CD4-positive, alpha-beta T cell (primary cell): ENCODE measurements at places on chromosomes 2 and 18. TPM values are rescaled to one million over a fixed set of nuclear protein-coding genes. Genes with fewer than 3 reads are reported as not detected.

- no peak for DNase-seq
Measured at GRCh38 chr2:237139123-237139675, 53.5 kb downstream of the COPS8 start.

GRCh38 chr18:44899832-44900231 lies 219.1 kb downstream of the SETBP1 start:
- no peak for DNase-seq

DNA sequence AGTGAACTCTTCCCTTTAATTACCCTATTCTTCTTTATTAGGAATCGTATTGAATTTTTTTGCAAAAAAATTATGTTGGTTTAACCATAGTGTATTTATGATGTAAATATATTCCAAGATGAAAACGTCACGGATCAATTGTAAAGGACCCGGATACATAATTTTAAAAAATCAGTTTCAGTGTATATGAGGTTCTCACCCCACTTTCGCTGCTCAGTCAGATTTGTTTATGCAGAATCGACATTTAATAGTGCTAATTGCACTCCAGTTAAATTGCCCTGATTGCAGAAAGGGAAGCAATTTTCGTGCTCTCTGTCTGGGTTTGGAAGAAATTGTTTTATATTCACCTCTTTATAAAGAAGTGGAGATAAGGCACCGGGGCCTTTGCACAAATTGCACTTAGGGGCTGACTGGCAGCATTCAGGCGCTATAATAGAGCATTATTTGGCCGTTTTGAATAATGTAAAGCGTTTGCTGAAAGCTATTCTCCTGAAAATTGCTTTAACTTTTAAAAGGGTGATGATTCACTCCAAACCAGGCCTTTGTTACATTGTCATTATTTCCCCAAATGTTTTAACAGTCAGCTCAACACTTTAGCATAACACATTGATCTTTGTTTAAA lies 3.0 kb upstream of the SP9 start:
- no peak for DNase-seq

GRCh38 chr2:104744537-104744936 lies 109.4 kb upstream of the POU3F3 start:
- DNase-seq: no peak

RAX gene
- total RNA-seq: not detected

DNA sequence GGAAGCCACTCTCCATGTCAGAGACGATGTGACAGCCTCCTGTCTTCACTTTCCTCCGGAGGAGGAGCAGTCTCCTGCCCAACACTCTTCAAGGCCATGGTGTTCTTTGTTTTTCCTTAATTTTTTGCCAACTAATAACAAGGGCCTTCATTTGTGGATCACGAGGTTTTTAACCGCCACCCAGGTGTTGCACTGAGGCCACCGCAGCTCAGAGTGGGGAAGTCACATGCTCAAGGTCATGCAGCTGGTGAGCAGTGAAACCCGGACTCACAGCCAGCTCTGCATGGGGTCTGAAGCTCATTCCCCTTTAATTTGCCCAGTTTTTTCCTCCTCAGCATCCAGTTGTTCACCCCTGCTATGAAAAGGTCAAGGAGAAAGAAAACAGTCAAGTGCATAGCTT lies 19.6 kb downstream of the ENOSF1 start:
- DNase-seq: no peak

- DNase-seq: no peak
Measured at GRCh38 chr2:118699447-118700175, 147.8 kb downstream of the EN1 start.

GRCh38 chr2:236117861-236118269 lies 50.3 kb downstream of the GBX2 start:
- DNase-seq: no peak

DNA sequence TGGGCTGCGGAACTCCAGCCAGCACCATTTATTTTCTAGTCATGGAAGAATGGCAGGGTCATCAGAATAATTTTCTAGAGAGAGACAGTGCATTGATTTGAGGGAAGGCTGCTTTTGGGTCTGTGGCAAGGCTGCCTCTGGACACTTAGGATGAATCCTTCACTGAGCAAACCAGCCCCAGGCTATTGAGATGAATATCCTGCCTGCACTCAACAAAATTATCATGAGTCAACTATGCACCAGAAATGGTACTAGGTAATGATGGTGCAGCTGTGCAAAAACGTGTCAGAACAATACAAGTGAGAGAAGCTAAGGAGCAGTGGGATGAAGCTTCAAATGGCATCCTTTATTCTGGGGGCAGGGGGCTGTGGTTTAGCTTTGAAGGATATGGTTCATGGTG lies 115.8 kb downstream of the SPHKAP start:
- DNase-seq: no peak

ELOA2 gene
- not detected for total RNA-seq

DNA sequence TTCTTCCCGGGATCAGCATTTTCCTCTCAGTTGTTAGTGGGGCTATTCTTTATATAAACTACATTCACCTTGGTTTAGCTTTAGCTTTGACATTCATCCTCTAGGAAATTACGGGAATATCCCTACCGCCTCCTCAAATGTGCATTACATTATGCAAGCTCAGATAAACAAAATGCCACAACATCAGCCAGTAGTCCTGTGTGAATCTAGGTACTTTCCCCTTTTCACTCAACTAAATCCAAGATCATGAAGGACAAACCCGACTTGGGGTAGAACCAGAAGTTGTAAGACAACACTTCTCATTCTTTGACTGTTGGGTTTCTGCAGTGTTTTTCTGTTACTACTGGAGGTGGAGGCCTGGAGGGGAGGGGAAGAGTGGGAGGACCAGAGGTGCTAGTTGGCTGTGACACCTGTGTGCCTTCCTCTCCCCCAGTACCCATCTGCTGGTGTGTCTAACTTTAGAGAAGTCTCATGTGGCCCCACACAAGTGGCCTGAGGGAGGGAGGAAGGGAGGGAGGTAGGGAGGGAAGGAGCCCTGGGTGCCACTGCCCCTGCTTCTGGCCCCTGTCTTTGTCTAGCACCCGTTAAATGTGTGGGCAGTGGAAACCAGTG lies 84.8 kb upstream of the BCL2L11 start:
- DNase-seq: no peak

CREG2 gene
- total RNA-seq: 0.03 TPM

RGPD4 gene
- 0.63 TPM for total RNA-seq
